ENCODE measurements at places on chromosomes 11 and 22.

GRCh38 chr11:74459584-74459983 lies 7.8 kb downstream of the KCNE3 start:
- peak; percentile 95 for DNase-seq

DNA sequence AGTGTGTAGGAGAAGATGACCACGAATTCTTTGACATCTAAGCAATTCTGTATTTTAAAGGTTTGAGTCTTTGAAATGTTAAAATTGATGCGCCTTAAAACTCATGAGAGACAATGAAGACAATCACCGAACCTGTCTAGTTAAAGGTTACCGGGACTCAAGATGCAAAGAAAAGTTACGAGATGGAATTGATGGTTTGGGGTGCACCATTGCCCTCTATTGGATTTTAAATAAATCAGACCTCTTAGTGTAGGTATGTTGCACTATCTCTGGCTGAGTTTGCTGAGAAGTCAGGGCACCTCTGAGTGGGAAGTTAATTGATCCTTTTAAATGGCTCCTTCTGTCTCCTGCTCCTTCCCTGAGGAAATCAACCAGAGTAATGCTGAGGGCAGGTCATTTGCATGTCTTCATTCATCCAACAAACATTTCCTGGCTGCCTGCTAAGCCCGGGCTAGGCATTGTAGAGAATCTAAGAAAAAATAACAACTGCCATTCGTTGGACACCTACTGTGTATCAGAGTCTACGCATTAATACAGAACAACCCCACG lies 19.4 kb upstream of the TMA7B start:
- peak; percentile 45 for DNase-seq

- no peak for DNase-seq
Measured at GRCh38 chr11:64608046-64608445, 17.0 kb downstream of the SLC22A12 start.

DNA sequence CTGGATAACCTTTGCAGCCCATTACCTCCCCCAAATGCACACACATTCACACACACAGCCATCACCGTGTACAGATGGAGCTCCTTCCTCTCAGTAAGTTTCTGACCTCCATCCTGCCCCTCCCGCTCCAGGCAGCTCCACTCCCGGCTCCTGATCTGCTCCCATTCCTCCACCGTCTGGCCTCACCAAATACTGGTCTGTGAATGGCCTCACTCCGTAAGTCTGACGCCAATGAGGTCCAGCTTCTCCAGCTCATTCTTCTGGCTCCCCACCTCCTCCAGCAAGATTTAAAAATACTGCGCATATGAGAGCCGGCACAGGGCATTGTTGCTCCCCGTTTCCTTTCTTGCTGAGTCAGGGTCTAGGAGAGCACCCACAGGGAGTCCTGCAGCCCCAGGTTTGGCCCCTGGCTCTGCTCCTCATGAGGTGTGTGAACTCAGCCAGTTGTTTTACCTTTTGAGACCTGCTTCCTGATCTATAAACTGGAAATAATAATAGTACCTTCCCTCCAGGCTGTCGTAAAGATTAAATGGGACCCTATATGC lies 14.0 kb upstream of the TUB start:
- DNase-seq = no peak

GRCh38 chr11:69493931-69494821 lies 12.7 kb downstream of the LINC01488 start:
- no peak for DNase-seq

DNA sequence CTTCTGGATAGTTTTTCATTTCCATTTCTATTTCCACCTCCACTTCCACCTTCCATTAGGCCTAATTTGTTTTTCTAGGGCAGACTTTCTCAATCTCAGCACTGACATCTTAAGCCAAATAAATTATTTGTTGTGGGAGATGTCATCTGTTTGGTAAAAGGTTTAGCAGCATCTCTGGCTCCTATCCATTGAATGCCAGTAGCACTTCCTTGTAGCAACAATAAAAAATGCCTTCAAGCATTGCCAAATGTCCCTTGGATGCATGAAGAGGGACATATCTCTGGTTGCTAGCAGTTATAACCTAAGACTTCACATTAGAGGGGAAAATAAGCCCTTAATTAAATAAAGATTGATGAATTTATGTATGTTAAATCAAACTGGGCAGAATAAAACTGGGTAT lies 1.9 kb downstream of the OR52A5 start:
- DNase-seq = no peak

DNA sequence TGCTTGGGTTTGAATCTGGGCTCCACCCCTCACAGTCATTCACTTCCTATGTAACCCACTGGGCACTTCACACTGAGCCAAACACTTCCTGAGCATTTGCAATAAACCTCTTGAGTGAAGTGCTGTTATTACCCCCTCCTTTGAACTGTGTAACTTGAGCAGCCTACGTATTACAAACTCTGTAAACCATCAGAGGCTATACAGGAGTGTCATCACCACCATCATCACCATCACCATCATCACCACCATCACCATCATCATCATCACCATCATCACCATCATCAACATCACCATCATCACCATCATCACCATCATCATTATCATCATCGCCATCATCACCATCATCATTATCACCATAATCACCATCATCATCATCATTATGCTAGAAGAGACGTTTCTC lies 18.4 kb downstream of the RTL6 start:
- no peak for DNase-seq

- DNase-seq = no peak
Measured at GRCh38 chr11:129320494-129320893, 55.2 kb upstream of the BARX2 start.

GRCh38 chr11:106400949-106401570 lies 323.6 kb downstream of the AASDHPPT start:
- DNase-seq = no peak

DNA sequence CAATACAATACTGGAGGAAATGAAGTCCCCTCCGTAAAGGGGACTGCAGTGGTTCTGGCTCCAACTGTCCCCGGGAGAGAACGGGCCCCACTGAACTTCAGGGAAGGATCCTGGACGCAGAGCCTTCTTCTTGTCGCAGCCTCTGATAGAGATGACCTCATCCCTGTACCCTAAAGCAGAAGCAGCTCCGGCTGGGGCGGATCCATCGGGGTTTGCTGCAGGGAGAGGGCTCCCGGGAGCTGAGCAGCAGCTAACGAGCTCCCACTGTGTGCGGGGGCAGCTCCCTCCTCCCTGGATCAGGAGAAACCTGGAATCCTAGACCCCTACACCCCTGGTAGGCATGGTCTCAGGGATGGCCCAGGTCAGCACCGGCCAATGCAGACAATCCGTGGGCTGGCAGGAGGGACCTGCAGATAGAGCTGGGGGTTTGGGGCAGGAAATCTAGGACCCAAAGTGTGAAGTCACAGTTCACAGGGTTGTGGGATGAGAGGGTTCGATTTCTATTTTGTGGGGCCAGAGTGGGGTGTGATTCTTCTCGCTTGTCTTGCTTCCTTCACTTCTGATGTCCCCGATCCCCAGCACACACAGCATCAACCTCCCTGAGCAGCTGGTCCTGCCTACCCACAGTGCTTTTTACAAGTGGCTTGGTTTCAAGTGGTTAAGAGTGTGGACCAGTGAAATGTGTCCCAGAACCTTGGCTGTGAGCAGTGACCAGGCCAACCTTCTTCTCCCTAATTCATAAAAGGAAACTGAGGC lies 12.9 kb downstream of the KIAA0930 start:
- DNase-seq = no peak

DNA sequence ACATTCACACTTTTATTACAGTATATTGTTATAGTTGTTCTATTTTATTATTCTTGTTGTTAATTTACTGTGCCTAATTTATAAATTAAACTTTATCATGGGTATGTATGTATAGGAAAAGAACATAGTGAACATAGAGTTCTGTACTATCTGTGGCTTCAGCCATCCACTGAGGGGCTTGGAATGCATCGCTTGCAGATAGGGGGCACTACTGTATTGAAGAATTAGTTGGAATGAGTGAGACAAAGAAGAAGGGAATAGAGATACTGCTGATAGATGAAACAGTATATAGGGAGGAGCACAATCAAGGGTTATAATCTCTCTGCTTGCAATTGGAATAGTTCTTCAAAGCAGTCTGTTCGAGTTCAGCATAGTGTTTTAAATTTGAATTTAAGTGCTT lies 432.2 kb downstream of the RAB38 start:
- DNase-seq = no peak

GRCh38 chr22:48805516-48805915 lies 1022.2 kb downstream of the BRD1 start:
- DNase-seq = no peak

DNA sequence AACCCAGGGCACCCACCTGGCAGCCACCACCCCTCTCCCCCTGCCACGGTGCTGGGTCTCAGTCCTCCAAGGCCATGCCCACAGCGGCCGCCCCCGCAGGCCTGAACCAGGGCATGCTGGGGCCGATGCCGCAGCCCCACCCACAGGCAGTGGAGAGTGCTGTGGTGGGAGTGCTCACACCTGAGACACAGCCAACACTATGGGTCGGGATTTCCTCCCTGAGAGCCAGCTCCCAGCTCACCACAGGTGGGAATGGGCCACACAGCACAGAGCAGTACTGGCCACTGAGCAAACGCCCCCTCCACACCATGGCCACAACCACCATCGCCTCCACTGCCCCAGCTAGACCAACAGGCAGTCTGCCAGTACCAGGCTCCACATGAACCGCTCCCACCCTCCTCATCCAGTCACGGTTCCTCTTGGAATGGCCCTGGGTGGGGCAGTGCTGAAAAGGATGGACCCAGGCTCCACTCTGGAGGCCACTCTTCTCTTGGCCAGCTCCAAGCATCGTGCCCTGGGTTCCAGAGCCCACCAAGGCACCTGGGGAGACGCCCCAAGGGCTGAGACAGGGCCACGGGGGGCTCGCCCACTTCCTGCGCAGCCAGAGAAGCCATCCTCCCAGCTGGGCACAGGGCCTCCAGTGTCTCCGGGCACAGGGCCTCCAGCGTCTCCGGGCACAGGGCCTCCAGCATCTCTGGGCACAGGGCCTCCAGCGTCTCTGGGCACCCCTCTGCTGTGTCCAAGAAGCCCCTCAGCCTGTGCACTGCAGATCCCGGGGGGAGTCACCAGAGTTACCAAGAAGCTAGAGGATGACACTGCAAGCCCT lies 14.2 kb downstream of the MOB2 start:
- DNase-seq = no peak

DNA sequence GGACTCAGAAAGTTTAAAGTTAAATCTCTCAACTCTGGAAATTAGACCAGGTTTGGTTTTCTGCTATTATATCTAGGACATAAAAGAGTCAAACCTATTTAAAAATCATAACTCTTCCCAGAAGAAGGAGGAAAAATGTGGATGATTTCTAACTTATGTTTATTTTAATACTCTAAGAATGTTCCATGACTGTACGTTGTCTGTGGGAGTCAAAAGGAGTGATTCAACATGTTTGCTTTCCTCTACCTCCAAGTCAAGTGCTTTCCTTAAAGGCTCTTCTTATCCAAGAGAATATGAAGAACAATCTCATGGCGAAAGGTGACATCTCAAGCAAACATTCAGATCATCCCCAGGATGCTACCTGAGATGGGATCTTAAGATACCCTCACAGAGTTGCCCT lies 21.6 kb downstream of the OR51E1 start:
- DNase-seq = no peak

- no peak for DNase-seq
Measured at GRCh38 chr22:20742764-20743163, 31.1 kb upstream of the SERPIND1 start.

GRCh38 chr11:77141034-77141433 lies 13.0 kb downstream of the MYO7A start:
- DNase-seq = no peak
